ENCODE measurements at places on chromosomes 12 and 14.

GRCh38 chr14:76826122-76826521, at the start of gene LRRC74A:
Gene LRRC74A, plus strand, starts transcription at chr14:76826408. Its CDS starts 290 bp downstream, at chr14:76826698.
- DNase-seq, result no peak

DNA sequence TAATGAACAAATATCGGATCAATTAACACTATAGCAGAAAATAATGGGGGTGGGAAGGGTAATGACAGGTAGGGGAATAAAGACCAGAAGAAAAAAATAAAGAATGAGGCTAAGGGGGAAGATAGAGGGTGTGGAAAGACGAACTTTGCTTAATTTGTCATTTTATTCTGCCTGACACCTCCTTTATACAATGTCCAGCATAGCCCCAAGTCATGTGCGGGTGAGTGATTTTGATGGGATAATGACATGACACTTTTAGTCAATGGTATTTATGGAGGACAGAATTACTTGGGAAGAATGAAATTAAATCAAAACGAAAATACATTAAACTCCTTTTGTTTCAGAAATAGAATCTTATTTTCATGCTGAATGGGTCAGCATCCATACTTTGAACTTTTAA, 20.5 kb upstream of the IFNG-AS1 start:
- no peak for DNase-seq

DNA sequence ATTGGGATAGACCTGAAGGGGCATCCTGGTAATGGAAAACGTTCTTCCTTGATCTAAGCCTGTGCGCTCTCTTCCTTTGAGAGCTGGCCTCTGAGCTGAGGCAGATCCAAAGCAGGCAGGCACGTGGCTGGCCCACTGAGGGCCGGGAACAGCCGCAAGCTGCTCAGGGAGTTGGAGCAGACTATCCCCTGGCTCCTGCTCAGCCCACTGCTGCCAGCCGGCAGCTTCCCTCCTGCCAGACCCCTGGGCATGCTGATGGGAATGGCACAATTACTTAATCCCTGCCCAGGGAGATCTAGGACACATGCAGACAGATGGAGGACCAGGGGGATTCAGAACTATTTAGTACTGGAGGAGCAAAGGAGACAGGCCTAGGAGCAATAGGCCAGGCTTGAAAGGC, 14.4 kb downstream of the NEUROD4 start:
- no peak for DNase-seq

GRCh38 chr12:59938190-59938962, 342.5 kb downstream of the SLC16A7 start:
- DNase-seq, result no peak

DNA sequence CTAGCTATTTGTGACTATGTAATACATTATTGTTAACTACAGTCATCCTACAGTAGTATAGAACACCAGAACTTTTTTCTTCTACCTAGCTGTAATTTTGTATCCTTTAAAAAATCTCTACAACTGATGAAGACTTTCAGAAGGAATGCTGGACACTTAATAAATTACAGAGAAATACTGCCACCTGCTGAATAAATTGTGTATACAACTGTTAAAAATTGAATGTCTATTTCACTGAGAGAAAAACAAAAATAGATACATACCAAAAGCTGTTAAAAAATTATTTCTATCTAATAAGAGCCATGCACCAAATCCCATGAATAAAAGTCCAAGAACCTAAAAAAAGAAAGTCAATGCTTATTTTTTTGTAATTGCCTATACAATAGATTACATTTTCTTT, 6.6 kb downstream of the TSPAN19 start:
- peak; percentile 24 for DNase-seq

DNA sequence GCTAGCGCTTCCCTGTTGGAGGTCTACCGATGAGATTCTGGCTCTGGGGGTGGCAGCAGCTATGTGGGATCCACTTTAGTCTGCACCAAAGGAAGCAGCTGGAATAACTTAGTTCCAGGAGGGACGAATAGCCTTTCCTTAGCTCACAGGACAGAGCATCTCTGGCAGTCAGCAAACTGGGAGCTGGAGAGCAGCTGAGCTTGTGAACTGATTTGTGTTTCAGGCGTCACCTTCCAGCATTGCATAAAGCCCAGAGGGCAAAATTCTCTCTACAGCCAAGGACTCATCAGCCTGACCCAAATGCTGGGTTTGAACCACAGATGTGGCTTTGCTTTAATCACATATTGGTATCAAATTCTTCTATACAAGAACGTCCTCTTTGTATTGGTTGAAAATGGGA, 81.9 kb upstream of the PELI2 start:
- no peak for DNase-seq

GRCh38 chr12:726281-727140, 25.9 kb upstream of the WNK1 start:
- DNase-seq, result no peak

- DNase-seq, result no peak
These were observed 20.0 kb upstream of the IFNG-AS1 start for GRCh38 chr12:67969134-67969802.

GRCh38 chr12:12628013-12628412, 16.3 kb downstream of the CREBL2 start:
- no peak for DNase-seq

GRCh38 chr14:102540315-102541028, 30.9 kb upstream of the ANKRD9 start:
- peak; percentile 71 for DNase-seq

DNA sequence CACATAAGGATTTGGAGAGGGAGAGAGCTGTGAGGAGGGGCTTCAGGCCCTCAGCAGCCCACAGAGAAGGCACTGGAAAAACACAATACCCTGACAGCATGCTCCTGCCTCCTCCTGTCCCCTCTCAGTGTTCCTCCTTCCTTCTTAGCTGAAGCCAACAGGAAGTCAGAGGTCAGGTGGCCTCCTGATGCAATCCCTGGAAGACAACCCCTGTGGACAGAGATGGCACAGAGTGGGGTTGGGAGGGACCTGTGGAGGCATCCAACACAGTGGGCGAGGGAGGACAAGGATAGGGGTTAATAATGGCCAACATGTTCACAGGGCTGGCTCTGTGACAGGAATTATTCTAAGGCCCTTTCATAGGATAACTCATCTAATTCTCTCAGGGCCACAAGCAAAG, 15.4 kb upstream of the IFI27L2 start:
- peak; percentile 14 for DNase-seq

GRCh38 chr12:112194601-112195247, 69.4 kb downstream of the TRAFD1 start:
- DNase-seq, result no peak

GRCh38 chr12:31009976-31010375, 63.7 kb upstream of the DDX11 start:
- no peak for DNase-seq

- DNase-seq, result no peak
These were observed 326.9 kb downstream of the TMEM121 start for GRCh38 chr14:105853089-105853906.

DNA sequence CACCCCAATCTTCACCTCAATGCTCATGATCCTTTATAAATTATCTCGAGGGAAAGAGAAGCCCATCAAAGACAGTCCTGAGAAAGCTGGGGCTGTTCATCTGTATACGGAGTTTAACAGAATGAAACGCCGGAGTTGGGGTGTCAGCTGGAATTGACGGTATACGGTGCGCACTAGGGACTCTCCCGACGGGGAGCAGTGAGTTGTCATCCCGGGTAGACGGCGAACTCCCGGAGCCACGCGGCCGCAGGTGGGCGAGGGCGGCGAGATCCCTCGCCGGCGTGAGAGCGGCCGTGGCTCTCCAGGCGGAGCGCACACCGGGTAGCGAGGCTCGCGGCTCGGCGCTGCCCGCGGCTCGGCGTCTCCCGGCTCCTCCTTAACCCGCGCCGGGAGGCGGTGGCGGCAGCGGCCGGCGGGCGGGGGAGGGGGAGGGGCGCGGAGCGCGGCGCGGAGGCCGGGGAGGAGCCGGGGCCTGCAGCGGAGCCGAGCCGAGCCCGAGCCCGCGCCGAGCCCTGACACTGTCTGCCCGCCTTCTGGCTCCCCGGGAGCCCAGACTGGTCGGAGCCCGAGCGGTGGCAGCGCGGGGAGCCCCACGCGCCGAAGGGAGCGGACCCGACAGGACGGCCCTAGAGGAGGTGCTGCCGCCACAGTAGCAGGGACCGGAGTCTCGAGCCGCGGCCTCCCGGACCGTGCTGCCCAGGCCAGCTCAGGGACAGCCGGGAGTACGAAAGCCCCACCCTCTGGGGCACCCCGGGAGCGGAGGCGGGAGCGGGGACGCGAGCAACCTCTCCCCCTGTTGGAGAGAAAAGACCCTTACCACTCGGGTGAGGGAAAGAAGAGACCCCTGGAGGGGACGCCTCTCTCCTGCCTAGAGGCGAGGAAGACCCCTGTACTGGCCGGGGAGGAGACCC, at the start of gene FOXJ2:
TSS of gene FOXJ2 (plus strand) at position 475 of the 911 bp plus-strand sequence. CDS start 7,117 bp downstream, outside the sequence.
- DNase-seq, result no peak

GRCh38 chr12:11743423-11744409, 94.2 kb downstream of the ETV6 start:
- DNase-seq, result no peak

DNA sequence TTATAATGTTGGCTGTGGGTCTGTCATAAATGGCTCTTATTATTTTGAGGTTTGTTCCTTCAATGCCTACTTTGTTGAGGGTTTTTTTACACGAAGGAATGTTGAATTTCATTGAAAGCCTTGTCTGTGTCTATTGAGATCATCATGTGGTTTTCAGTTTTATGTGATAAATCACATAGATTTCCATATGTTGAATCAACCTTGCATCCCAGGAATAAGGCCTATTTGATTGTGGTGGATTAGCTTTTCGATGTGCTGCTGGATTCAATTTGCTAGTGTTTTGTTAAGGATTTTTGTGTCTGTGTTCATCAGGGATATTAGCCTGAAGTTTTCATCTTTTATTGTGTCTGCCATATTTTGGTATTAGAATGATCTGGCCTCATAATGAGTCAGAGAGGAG, 27.6 kb downstream of the SLC2A13 start:
- DNase-seq, result no peak

GRCh38 chr14:104240434-104241157, 102.2 kb downstream of the KIF26A start:
- peak; percentile 73 for DNase-seq

GRCh38 chr12:104384141-104384880, 72.4 kb upstream of the CHST11 start:
- DNase-seq, result no peak

DNA sequence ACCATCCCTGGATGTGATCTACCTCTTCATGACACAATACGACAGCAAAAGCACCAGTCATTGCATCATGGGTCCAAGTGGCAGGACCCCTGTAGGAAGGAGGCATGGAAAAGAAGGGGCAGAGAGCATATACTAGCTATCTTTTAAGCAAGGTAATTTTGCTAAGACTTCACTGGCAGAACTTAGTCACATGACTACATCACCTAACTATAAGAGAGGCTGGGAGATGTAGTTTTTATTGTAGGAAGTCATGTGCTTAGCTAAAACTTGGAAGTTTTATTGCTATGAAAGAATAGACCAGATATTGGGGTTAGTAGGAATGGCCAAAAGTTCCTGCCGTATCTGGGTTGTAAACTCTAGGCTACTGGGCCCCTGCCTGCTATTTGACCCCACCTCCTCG, 18.6 kb upstream of the CHST11 start:
- DNase-seq, result no peak

- DNase-seq, result peak; percentile 37
These were observed 137.9 kb upstream of the CPSF6 start for GRCh38 chr12:69101505-69101904.

- DNase-seq, result peak; percentile 7
These were observed 43.5 kb downstream of the ERH start for GRCh38 chr14:69354383-69355153.

GRCh38 chr12:113392520-113392919, 11.2 kb downstream of the SDS start:
- DNase-seq, result no peak

DNA sequence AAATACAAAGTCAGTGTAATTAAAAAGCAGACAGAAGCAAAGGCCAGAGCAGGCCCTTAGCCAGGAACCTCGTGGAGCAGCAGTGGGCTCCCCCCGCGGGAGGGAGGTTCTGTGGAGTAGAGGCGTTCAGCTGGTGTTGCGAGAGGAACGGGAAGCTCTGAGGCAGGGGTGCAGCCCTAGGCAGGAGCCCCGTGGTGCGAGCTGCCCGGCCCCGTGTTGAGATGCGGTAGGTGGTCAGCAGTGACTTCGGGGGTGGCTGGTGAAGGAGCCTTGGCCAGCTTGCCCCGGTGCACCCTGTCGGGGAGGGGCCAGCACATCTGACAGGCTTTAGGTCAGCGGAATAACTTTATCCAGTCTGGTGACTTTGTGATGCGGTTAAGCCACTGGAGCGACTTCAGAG, 46.2 kb downstream of the SFSWAP start:
- no peak for DNase-seq

DNA sequence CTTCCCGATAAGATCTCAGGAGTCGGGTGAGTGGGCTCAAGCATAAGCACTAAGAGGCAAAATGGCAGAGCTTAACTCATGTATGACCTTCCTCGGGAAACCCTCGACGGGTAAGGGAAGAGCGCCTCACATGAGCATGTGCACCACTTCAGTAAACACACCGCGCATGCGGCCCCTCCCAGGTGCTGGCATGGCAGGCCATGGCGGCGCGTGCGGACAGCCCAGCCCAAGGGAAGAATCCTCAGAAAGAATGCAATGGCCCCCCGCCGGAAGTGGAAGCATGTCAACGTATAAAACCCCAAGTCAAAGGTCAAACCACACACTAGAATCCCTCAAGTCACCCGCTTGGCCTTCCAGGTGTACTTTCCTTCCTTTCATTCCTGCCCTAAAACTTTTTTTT, 6.6 kb upstream of the TNFAIP2 start:
- DNase-seq, result no peak

DNA sequence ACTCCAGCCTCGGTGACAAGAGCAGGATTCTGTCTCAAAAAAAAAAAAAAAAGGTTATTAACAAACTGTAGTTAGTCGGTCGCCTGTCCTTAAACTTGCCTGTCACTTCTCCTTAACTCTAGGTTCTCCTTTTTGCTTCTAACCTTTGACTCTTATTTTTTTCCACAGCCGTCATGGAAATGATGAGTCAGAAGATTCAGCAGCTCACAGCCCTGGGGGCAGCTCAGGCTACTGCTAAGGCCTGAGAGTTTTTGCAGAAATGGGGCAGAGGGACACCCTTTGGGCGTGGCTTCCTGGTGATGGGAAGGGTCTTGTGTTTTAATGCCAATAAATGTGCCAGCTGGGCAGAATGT, 418 bp upstream of the MYG1 start:
- DNase-seq, result no peak

DNA sequence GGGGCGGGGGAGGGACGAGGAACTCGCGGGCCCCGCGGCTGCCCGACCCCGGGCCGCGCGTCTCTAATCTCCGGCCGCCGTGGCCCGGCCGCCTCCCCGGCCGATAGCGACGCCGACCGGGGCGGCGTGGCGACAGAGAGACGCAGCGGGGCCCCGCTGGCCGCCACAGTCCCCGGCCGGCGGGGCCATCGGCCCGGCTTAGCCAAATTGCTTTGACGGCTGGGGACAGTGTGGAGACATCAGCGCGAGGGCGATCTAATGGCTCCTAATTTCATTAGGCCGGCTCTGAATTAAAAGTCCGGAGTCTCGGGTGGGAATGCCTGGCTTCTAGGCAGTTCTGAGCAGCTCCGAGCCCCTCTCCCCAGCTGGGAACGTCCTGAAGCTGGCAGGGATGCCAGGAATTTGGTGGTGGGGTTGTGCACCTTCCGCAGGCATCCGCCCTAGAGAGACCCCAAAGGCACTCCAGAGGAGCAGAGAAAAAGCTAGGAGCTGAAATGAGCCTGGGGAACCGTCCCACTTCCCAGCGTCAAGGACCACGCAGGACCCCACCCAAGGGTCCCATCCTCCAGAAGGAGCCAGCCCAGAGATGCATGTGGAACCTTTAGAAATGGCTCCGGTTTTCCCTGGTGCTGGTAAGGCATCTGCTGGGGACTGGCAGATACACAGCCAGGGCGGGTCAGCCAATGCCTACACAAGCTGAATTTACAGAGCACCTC, 9.6 kb downstream of the TBX5 start:
- DNase-seq, result no peak

- DNase-seq, result no peak
These were observed 12.9 kb downstream of the TTC9 start for GRCh38 chr14:70654632-70655031.
